Heart left ventricle (tissue), 16 donors: ENCODE measurements at places on chromosomes 6 and 20. TPM values are rescaled to one million over a fixed set of nuclear protein-coding genes. Genes with fewer than 3 reads are reported as not detected.

DNA sequence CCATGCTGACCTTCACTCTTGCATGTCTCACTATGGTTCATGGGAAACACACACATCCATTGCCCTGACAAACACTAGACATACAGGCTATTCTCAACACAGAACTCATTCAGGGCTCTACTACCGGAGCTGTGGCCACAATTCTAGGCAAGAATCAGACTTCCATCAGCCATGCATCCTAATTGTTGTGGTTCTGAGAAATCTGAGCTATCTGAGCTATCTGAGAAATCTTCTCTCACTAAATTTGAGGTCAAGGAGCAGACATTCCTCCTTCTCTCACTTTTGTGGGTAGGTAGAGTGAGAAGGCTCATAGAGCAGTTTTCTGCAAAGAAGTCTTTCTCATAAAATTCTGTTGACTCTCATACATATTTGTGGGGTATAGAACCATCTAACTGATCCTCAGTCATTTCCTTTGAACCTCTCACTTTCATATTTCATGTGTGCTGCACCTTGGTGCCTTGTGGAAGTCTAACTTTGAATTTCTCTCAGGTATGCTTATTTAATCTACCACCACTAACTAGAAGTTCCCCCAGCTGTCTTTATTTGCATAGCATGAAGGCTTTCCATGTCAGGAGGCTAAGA is 43.6 kb downstream of the ADGRF1 start:
- DNase-seq = no peak

DNA sequence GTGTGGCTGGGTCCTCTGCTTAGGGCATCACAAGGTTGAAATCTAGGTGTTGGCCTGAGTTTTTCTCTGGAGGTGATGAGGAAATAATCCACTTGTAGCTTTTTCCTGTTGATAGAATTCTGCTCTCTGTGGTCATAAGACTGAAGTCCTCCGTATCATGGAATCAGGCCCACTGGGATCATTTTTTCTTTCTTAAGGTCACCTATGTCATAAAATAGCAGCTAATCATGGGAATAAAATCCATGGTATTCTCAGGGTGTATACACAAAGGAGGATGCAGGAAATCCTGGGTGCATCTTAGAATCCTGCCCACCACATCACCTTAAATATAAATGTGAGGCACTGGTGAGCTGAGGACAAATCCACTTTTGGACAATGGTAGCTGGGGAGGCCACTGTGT is 72.7 kb downstream of the PRDM1 start:
- DNase-seq = no peak

The SLC17A1 gene
- total RNA-seq = not detected

The FERMT1 gene
- total RNA-seq = 2.1 TPM

The DEFB121 gene
- not detected for total RNA-seq
